ENCODE measurements at places on chromosomes 5 and 9.

GRCh38 chr5:16455668-16456067 lies 9.9 kb downstream of the ZNF622 start:
- DNase-seq: no peak

- no peak for DNase-seq
Observed at GRCh38 chr9:35827486-35827885, 1.0 kb downstream of the FAM221B start.

DNA sequence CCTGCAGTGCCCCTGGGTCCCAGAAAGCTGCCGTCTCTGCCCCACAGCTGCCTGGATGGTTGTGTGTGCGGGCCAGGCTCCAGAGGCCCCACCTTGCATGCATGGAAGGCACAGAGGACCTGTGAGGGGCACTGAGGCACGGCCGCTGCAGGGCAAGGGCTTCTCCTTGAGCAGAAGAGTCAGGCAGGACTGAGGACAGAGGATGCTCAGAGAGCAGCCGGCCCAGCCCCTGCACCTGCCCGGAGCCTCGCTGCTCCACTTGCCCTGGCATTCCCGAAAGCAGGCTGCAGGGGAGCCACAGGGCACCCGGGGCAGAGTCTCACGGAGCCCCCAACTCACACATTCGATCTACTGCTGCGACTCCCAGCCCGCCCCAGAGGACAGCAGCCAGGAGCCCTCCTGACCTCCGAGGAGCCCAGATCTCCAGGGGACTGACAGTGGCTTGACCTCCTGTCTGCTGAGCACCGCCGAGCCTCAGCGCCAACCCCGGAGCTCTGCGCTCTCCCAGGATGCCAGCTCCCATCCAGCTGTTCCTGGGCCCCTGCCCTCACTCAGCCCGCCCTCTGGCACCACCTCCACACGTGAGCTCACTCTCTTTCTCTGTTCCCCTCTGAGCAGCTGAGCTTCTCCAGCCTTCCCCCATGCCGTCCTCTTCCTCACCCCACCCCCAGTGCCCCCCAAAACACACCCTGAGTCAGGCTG lies 95.0 kb downstream of the KCNT1 start:
- DNase-seq: no peak

GRCh38 chr9:8677741-8678140 lies 878.2 kb upstream of the DMAC1 start:
- DNase-seq: no peak

DNA sequence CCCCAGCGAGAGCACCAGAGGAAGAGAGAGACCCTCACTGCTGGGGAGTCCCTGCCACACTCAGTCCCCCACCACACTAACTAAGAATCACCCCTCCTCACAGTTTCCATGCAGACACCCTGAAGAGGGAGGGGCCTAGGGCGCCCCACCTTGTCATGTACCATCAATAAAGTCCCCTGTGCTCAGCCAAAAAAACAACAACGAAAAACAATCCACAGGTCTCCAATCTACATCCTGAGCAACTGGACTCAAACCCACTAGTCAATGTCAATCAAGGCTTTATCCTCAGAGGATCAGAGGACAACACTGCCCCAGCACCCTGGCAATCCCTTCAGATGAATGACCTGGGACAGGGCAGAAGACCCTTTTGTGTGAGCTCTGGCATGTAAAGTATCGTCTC lies 210.1 kb upstream of the MSX2 start:
- no peak for DNase-seq

DNA sequence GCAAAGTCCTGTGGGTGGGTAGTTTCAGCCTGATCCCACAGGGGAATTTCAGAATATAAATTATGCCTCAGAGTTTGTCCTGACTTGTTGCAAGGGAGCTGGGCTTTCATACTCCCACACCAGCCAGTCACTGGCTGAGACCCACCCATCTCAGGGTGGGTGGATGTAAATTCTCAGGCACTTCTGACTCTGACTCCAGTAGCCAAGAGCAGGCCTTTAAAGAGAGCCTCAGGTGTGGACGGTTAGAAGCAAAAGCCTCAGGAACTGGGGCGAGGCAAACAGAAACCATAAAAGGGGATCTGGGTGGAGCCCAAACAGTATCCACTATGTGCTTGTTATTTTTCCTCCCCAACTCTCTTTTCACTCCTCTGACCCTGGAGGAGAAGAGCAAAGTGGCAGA lies 28.6 kb upstream of the FBXW11 start:
- DNase-seq: no peak

DNA sequence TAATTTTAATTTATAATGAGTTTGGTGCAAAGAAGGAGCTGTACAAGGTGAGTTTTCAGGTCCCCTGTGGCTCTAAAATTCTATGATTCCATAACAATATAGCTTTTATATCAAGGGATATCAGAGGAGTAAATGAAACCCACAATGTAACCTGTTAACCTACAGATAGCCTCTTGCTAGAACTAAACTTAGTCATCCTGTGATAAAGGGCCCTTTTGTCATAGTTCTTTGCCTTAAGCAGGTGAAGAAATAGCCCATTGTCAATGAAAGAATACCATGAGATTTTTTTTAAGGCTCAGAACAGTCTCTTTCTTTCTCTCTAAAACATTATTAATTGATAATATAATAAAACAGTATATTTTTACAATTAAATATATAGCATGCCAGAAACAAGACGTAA lies 127.8 kb downstream of the NFIB start:
- DNase-seq: no peak

- DNase-seq: no peak
Observed at GRCh38 chr9:90107040-90107725, 502.4 kb downstream of the GADD45G start.

GRCh38 chr5:103216697-103217096 lies 41.9 kb upstream of the MACIR start:
- no peak for DNase-seq

- DNase-seq: no peak
Observed at GRCh38 chr5:55338810-55339243, 31.0 kb downstream of the MTREX start.

GRCh38 chr9:127522727-127523126 lies 71.4 kb downstream of the LRSAM1 start:
- DNase-seq: no peak

GRCh38 chr5:45695804-45696156 lies 400 bp downstream of the HCN1 start:
- DNase-seq: no peak

- no peak for DNase-seq
Observed at GRCh38 chr5:23089286-23089685, 236.1 kb upstream of the CDH12 start.

GRCh38 chr5:2732850-2733249 lies 18.6 kb downstream of the IRX2 start:
- DNase-seq: no peak

DNA sequence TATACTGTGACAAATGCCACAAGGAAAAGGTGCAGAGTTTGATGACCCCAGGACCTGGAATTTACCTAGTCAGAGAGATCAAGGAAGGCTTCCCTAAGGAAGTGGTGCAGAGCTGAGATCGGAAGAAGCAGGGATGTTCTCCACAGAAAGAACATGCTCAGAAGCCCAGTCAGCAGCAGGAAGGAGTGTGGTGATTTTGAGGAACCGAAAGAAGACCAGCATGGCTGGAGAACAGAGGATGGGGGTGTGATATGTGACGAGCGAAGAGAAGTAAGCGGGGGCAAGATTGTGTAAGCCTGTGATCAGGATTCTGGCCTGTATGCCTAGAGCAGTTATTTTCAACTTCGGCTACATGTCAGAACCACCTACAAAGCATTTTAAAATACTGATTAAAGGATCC lies 18.7 kb upstream of the PIK3R1 start:
- no peak for DNase-seq

- no peak for DNase-seq
Observed at GRCh38 chr5:116751684-116752083, 177.1 kb upstream of the SEMA6A start.

DNA sequence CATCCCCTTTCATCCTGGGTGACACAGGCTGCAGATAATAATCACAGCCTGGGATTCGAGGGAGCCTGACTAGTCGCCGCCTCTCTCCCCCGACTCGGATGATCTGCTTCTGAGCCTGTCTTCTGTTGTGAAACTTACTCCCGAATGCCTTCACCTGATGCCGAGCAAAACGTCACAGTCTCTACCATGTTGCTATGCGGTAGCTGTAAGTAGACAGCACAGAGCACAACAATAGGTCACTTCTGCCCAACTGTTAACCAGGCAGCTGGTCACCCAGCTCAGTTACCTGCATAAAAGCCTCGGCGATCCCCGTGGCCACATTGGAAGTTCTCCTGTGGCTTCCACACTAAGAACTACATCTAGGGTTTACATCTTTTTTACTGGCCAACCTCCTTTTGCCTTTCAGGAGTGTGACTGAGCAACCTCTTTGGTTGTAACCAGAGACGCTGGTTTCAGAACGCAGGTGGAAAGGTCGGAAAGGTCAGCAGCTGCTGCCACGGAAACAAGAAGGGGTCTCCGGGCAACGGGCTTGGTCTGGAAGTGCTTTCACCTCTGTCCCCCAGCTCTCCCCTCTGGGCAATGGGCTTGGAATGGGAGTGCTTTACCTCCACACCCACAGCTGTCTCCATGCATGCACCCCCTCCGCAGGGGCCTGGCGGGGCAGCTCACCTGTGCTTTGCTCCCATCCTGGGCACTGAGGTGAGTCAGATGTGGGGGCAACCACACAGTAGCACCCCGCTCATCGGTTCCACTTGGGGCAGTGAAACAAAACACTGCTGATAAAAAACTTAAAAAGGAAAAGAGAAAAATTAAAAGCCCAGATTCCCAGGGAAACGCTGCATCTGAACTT lies 7.6 kb upstream of the PPP1R26 start:
- DNase-seq: no peak

GRCh38 chr9:127853312-127854183 lies 910 bp downstream of the ENG start:
- no peak for DNase-seq

DNA sequence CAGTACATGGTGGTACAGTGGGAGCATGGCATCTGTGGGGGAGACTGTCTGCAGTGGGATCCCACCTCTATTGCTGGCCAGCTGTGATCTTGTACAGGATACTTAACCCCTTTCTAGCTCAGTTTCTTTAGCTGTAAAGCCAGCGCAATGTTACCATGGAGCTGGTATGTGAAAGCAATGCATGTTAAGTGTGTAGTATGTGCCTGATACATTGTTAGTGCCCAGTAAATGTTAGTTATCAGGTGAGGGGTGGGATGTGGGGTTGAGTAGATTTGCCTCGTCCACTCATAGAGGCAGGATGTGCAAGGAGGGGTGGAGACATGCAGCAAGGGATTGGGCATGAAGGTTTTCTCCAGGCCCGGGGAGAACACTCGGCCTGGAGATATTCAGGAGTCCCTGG lies 12.3 kb downstream of the ZBED3 start:
- no peak for DNase-seq

All from stimulated activated CD8-positive, alpha-beta memory T cell treated with anti-CD3 and anti-CD28 coated beads, Interleukin-2, amount 100 ng/mL, for 1 hour (primary cell).